Stimulated activated CD8-positive, alpha-beta memory T cell treated with anti-CD3 and anti-CD28 coated beads, Interleukin-15, amount 100 ng/mL, for 24 hours (primary cell): ENCODE measurements at places on chromosomes 7 and 10.

DNA sequence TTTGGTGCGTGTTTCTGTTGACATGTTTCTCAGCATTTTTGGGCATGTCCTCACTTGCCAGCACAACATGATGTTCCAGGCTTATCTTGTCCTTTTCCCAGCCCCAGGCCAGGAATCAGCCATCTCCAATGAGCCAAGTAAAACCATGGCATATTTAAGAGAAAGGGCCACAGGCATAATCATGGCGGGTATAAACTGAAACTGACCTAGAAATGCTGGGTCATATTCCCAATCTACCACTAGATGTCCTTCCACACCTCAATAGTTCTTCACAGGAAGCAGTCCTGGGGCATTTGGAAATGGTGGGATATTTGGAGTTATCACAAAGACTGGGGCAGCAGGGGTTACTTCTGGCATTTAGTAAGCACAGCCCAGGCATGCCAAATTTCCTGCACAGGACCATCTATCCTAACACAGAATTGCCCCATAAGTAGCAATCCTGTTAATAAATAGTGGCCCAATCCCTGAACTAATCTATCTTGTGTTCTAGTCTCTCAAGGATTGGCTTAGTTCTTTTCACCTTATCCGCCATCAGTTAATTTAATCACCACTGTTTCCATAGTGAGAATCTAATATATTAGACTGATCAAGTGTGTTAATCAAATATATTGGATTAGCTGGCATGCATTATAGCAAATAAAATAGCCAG, 101.6 kb downstream of the NPSR1 start:
- no peak for DNase-seq

- DNase-seq = no peak
These were observed 32.9 kb downstream of the HTRA1 start for GRCh38 chr10:122494173-122494820.

DNA sequence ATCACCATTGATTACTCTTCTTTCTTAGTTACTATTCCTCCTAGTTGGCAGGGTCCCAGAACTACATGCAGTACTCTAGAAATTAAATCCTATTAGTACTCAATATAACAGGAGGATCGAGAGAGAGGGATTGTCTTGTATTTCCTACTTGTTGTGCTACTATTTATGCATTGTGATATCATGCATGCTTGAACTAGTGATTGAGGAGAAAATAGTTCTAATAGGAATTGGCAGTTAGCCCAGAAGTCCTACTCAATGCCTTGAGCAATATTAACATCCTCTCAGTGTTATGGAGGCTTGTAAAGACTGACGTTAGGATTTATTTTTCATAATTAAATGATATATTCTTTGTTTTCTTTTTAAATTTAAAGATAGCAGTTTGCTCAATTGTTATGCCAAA, 67.4 kb downstream of the FOXP2 start:
- DNase-seq = no peak

DNA sequence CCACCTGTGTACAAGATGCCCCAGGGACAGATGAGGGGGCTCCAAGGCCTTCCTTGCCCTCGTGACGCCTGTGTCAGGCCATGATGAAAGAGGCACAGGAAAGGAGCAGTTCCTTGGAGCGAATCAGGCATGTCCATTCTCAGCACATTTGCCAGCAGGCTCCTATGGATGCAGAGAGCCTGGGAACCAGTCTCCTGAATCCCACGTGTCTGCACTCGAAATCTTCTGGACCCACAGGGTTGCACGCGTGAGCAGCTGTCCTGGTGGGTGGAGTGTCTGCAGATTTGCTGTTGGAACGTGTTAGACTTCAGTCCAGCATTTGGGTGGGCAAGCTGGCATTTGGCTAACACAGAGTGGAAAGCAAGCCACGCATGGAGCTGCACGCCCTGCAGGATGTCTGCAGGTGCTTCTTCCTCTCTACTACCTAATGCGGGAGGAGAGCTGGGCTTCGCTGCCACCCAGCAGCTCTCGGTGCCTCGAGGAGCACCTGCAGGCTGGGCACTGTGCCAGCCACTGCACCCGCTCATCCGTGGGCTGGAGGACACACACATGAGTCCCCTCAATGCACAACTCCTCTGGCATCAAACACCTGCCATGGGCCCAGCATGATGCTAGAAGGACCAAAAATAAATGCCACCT, 140.7 kb downstream of the PAXIP1 start:
- DNase-seq = no peak
